ENCODE measurements at places on chromosomes 3 and 15.

- DNase-seq: no peak
Measured at GRCh38 chr3:43729707-43730414, 39.1 kb downstream of the ABHD5 start.

DNA sequence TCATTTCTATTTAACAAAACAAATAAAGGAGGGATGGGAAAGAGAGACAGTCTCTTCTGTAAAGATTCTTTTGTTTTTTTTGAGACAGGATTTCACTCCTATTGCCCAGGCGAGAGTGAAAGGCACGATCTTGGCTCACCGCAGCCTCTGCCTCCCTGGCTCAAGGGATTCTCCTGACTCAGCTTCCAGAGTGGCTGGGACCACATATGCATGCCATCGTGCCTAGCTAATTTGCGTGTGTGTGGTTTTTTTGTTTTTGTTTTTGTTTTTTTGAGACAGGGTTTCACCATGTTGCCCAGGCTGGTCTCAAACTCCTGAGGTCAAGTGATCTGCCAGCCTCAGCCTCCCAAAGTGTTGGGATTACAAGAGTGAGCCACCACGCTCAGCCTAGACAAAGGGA lies 23.3 kb downstream of the STAG1 start:
- DNase-seq: no peak

DNA sequence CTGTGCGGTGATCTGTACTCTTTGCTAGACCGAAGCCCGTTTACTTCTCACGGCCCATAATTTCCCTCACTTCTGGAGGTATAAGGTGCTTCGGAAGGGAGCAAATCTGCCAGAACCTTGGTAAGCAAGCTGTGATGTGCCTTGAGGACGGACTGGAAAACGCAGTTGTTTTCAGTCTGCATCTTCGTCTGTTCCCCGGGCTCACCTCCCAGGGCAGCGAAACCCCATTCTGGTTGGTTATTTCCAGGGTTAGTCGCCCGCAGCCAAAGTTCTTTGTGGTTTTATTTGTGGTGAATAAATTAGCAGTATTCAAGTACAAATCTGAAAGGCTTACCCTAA lies 401 bp downstream of the RAMAC start:
- no peak for DNase-seq

DNA sequence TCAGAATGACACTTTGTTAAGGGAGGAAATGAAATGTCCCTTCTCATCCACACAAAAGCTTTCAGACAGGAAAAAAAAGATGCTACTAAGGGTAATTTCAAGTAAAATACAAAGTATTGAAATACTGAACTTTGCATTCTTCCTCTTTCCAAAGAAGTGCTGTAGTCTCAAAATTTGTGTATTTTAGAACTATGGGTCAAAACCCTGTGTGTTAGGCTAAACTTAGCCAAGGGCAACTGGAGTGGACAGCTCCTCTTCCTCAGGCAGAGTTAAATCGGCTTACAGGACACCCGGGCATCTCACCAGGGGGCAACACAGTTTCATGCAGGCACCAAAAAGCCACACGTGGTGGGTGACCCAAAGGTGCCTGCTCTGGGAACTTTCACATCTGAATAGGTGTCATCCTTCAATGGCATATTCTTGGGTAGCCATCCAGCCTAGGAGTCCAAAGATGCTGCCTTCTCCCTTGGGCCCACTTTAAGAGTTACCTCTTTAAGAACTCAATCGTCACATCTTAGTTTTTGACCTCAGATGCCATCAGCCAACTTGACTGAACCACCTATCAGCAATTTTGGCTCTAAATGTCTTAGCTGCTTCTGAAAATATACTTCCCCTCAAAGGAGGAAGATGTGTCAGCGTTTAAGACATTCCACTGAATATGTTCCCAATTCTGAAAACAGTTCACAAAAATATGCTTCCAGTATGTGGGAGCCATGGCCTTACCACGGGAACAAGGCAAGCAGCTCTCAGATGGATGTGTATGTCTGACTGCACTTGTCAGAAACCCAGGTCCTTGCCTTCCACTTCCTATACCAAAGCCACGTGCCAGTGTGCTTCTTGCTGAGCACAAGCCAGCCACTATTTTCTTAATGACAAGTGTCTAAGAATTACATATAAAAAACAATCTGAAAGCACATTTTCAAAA lies 32.2 kb upstream of the MUC13 start:
- no peak for DNase-seq

DNA sequence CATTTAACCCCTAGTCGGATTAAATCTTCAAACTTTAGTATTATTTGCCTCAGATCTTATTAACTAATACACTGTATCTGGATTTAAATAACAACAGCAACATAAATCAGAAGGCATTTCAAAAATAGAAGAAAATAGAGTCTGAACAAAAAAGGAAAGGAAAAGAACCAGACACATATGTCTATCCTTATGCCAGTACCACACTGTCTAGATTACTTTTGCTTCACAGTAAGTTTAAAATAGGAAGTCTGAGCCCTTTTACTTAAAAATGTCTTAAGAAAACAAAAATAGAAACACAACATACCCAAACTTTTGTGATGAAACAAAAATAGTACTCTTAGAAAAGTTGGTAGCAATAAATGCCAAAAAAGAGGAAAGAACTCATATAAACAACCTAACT lies 1615.8 kb downstream of the SI start:
- no peak for DNase-seq

GRCh38 chr3:112984485-112984884 lies 6.3 kb upstream of the GTPBP8 start:
- no peak for DNase-seq

DNA sequence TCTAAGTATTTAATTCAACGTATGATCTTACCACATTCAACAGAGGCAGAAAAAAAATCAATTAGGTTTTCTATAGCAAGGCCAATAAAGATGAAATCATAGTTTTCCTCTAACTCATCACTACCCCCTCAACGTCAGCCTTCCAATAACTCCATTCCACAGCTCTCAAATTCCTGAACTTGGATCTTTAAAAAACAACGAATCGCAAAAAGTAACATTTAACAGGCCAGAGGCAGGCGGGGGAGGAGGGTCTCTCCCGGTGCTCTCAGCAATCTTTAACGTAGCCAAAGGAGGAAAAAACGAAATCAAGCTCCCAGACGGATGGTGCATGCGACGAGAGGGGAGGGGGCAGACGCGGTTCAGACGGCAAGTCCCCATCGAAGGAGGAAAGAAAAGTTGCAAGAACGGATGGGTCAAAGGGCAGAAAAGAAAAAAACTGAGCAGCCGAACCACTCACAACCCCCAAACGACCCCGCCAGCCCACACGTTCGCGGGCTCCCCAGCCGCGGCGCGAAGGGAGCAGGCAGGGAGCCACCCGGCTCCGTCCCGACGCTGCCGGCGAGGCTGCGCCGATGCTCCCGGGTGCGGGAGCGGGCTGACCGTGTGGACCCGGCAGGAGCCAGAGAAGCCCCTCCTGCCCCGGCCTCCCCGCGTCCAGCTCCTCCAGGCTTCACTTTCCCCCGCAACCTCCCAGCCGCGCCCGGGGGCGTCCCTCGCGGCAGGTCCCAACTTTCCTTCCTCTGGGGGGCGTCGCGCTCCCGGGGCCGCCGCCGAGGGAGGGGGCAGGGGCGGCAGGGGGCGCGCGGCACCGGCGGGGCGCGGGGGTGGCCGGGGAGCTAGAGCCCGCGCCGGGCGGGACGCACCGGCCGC lies 703 bp downstream of the PEAK1 start:
- DNase-seq: no peak

DNA sequence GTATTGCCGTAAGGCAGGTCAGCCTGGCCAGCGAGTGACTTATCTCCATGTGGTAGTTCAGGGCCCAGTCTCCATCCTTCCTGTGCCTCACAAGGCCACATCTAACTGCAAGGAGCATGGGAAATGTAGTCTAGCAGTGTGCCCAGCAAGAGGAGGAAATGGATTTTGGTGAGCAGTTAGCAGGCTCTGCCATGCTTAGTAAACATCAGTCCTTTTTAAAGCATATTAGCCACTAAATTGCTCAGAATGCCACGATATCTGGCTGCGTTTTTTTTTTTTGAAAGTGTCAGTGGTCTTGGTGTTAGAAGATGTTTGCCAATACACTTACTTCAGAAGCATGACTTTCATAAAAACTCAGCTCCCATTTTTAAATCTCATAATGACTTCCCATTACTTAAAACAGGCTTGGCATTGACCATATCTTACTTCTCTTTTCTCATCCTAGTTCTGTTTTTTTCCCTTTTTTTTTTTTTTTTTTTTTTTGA lies 470.2 kb upstream of the TPRG1 start:
- no peak for DNase-seq

DNA sequence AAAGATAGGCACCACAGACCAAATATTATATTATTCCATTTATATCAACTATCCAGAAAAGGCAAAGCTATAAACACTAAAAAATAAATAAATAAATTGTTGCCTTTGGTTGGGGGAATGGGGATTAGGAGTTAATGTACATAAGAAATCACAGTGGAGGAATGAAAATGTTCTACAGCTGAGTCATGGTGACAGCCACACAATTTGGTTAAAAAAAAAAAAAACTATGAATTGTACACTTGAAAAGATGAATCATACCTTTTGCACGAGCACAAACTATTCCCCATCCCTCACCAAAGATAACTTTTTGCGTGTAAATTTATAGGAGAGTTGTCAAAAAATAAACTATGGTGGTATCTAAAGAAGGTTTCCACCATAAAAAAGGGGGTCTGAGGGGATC lies 103.2 kb downstream of the TBC1D5 start:
- DNase-seq: no peak

DNA sequence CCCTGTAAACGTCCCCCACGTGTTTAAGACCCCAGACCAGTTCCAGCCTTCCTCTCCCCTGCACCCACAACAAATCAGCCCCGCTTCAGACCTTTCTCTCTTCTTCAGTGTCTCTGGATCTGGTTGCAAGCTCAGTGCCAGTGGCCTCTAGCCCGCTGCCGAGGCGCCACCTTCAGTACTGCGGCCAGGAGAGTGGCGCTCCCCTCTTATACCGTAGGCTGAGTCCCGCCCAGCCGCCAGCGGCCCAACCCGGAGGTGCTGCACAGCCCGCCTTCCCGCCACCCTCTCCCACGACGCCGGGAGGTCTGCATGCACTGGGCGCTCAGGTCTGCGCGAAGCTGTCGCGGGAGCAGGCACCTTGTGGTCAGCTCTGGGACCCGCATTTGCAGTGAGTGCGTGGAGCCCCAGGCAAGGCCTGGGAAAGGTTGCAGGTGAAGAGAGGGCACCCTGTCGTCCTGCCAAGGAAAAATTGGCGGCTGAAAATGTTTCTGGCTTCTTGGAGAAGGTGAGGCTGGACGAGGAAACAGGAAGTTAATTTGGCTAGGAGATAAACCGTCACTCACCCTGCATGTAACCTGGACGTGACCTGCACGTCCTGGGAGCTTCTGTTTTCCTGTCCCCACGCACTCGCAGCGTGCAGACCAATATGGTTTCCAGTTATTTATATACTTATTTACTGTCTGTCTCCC lies at the start of gene C2CD4B:
Gene C2CD4B (minus strand): TSS at position 182 of the 689 bp plus-strand sequence. CDS start 301 bp downstream, outside the sequence.
- peak; percentile 23 for DNase-seq

- DNase-seq: no peak
Measured at GRCh38 chr3:37554364-37554763, 307.3 kb upstream of the CTDSPL start.

DNA sequence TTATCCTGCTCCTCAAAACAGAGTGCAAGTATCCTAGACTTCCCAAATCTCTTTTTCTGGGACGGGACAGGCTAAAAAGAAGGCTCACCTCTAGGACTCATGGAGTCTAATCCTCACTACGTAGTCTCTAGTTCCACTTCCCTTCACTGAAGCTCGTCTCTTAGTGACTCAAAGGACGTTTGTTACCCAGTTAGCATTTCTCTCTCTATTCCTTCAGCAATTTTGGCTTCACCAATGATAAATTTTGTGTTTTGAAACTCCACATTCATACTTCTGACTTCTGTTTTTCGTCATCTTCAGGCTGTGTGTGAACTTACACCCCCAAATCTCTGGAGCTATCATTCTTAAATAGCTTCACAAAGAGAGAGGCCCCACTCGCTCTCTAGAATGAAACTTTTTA lies 627.1 kb downstream of the NAALADL2 start:
- no peak for DNase-seq

DNA sequence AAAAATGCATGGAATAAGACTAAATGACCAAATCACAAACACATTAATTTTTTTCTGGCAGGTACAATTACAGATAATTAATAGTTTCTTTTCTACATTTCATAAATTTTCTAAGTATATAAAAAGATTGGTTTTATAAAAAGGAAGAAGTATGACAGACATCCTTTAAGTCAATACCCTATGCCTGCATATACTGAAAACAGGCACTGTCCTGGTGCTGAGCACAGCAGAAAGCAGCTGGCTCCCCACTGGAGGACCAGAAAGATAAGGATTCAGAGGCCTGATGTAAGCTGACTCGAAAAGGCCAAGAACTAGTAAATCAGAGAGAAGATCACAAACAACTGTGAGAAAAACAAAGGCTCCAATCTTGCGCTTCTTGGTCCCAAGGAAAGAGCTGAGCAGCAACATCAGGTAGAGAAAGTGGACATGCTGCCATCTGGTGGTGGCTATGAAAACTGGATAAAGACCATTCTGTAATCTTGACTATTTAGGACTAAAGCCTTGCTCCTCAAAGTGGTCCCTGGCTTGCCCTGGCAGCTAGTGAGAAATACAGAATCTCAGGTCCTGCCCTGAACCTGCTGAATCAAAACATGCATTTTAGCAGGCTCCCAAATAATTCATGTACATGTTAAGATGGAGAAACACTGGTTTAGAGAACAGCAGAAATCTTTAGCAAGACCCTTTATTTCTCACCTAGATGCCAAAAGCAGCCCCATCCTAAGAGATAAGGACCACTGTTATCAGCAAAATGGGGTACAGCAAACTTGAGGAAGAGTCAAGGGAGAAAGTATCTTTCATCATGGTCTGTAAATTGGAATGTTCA lies 76.0 kb downstream of the TRANK1 start:
- peak; percentile 60 for DNase-seq

DNA sequence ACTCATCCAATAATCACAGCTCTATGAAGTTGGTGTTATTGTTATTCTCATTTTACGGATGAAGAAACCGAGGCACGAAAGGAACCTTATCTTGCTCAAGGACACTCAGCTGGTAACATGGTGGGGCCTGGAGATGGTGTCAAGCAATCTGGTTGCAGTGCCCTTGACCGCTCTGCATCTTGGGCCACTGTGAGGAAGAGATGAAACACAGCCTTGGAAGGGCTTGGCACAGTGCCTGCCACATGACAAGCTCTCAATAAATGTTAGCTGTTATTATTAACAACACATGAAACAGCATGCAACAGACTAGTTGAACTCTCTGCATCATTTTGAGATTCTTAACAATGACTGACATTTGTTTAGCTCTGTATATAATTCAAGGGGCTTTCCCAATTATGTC lies 10.1 kb upstream of the ITGA11 start:
- DNase-seq: no peak

DNA sequence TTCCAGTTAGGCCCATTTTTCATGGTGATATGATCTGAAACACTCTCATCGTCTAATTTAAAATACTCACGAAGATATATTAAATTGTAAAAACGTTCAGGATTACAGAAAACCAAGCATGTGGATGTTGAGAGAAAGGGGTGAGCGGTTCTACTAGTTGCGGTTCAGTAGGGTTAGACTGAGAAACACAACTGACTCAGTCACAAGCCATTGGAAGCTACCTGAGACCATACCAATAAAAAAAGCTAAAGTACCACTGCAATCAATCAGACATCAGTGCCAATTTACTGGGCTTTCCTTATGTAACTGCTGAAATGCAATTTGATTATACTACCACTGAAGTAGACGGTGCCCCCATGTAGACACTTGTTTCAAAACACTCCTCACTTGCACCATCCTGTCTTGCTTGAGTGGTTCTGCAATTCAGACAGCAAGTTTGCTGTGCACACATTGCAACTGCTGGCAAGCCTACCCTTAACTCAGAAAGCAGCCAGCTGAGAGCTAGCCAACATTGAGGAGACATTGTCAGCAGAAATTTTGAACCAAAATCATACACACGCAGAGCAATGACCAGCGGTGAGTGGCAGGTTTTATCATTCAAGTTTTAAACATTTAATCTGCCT lies 368.7 kb upstream of the ARHGEF26 start:
- no peak for DNase-seq
